NCI-H1105 (cell line): ENCODE measurements at places on chromosomes 2 and 18.

GRCh38 chr2:160257041-160257742 lies 57.1 kb upstream of the ITGB6 start:
- no peak for DNase-seq

DNA sequence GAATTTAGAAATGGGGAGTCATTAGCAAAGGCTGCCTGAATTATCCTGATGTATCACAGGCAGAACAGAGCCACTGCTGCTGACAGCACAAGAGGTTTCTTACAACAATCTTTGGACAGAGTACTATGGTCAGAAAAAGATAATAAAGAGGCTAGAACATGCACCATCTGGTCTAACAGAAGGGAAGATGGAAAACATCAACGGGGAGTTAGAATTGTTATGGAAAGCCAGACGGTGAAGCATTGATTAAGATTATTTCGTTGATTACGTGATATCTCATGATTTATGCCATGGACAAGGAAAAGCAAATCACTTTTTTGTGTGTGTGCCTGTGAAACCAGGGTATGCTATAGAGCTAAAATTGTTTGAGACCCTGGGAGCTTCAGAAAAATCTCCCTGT lies 409.4 kb upstream of the ETAA1 start:
- no peak for DNase-seq

DNA sequence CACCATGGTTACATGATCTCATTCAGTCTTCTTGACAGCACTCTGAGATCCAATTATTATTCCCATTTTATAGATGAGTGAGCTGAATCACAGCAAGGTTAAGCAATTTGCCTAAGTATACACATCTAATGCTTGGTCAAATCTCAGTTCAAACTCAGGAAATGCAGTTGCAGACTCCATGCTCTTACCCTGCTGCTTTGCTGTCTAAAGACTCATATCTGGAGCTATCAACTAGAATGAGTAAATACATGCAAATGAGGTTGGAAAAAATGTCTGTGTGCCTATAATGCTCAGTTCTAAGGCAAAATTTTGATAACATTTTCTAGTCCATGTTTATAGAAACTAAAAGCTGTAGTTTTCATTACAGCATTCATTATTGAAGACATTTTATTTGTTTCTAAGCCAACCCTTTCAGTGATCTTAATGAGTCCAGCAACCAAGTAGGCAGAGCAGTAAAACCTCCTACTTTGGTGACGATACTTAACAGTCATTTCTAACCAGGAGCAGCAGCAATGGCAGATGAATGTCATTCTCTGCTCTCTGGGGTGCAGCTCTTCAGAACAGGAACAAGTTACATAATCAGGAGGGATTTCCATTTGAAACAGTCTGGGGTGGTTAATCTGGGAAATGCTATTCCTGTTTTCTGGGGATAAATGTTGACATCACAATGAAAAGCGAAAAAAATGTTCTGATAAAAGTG lies 396.8 kb upstream of the UBE2E3 start:
- DNase-seq, result no peak

DNA sequence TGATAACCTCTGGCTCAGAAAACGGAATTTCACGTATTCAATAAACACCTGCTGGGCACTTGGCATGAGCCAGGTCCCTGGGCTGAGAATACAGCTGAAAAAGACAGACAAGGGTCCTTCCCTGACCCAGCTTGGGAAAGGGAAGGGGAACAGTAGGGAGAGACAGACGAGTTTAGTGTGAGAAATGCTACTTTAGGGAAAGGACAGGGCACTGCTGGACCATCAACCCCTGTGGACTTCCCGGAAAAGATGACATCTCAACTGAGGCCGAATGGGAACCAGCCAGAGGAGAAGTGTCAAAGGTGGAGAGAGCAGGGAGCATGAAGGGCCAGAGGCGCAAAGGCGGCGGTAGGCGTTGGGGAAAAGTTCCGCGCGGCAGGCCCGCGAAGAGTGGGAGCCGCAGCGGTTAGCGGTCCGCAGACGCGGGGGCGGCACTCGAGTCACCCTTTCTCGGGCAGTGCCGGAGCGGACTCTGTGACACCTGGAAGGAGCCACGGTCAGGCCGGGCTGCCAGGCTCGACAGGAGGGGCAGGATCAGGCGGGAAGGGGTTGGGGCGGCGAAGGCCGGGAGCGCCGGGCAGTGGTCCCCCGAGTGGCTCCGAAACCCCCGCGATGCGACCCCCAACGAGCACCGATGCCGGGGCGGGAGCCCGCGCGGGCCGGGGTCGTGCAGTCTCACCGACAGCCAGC lies 519 bp downstream of the TEX261 start:
- DNase-seq, result no peak

GRCh38 chr18:8771930-8772329 lies 66.6 kb downstream of the MTCL1 start:
- no peak for DNase-seq

GRCh38 chr18:54157646-54158385 lies 66.7 kb downstream of the MBD2 start:
- no peak for DNase-seq

DNA sequence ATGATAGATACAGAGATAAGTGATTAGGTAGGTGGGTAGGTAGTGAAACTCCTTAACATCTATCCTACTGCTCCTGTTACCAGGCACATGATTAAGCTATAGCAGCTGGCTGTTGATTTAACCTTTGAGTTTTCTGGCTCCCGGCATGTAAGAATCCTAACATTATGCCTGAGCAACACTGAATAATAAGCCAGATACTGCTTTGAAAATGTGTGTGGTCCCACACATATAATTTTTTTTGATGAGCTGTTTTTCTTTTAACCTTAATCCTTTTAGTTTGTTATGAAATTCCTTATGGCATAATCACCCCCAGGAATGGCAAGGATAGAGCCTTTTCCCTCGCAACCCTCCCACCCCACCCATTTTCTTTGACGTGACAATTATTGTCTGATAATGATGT lies 104.2 kb upstream of the NEUROD1 start:
- DNase-seq, result no peak

DNA sequence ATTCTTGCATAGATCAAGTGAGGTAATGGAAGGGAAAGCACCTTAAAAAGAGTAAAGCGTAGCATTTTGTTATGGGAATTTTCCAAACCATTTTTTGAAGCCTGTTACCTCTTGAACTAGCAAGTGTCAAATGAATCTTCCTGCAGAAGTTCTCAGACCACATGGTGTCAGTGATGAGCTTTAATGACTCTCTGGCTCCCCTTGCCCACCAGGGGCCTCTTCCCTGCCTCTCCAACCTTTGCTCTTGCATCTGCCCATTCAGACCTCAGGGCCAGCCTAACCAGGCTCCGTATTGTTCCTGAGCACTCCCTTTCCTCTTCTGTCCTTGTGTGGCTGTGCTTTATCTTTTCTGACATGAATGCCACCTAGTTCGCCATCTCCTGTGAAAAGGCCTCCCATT lies 155.9 kb downstream of the DIS3L2 start:
- no peak for DNase-seq

DNA sequence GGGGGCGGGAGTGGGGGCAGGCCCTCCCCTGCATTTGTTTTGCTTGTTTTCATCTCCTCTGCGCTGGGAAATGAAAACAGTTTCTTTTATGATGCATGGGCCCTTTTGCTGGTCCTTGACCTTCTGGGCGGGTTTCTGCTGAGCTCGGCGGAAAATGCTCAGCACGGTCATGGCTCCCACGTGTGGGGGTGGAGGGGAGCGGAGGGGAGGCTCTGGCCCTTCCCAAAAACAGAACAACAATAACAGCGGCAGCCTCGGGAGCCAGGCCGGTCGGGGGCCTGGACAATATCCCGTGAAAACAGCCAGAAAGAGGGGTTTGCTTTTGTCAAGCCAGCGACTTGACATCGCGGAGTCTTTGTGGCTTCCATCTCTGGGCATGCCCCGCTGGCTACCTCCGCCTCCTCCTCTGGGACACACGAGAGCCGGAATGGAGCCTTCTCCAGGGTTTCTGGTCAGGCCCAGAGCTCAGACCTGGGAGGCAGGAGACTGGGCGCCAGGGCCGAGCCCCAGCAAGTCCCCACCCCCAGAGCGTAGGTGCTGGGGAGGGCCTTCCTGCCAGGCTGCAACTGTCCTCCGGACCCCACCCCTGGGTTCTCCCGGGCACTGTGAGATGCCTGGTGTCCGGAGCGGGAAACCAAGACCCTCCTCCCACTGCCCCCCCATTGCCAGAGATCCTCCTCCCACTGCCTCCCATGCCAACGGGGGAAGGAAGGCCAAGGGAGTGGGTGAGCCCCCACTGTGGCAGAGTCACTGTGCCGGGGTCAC lies 35.9 kb upstream of the SNED1 start:
- DNase-seq, result no peak

DNA sequence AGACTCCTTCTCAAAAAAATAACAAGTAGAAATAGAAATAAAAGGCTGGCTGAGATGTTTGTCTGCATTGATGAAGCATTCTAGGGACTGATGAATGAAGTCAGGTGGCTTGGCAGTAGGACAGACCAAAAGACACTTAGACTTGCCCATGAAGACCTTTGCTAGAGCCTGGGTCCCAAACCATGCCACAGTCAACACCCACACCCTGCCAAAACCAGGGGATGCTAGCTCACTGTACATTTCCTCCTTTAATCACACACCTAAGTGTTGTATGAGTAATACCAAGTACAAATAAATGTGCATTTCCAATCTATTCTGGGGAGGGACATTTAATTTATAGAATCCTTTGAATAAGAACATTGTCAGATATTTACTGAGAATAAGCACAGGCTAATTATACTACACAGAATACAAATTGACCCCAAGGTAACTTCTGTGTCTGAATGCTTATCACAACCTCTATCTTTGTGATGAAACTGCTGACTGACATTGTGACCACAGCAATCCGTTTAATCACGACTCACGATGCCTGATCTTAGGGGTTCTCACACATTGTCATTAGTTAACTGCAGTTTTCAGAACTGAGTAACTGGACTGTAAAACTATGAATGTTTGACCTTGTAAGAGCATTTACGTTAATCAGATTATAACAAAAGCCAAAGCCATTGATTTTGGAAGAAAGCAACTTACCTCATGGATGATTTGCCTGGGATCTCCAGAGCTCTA lies 10.5 kb upstream of the NOL10 start:
- no peak for DNase-seq

- DNase-seq, result no peak
These were observed 101.5 kb downstream of the ZNF532 start for GRCh38 chr18:58966005-58966677.

DNA sequence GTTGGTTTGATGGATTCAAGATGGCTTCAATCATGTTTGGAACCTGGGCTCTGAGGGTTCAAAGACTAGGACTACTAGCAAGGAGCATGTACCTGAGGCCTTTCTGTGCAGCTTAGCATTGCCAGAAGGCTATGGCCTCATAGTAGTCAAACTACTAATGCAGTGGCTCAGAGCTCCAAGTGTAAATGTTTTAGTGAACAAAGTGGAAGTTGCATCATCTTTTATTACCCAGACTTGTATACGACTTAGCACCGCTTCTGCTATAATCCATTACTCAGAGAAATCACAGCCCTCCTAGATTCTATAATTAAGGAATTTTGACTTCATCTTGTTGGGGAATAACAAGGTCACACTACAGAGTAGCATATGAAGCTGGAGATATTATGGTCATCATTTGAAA lies 210.5 kb downstream of the ERBB4 start:
- DNase-seq, result no peak

DNA sequence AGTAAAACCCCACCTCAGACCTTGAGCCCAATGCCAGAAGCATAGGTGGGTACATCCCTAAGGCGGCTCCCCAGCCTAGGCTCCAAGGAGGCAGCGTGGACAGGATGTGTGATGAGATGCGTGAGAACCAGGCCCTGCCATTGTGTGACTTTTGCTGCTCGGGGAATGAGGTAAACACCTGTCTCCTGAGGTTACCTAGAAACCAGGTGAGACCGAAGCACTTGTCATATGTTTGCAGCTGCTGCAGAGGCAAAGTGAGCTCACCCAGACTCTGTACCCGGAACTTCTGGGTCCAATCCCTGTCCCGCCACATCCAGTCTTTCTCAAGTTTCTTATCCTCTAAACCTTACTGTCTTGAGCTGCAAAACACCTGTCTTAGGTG lies 3.4 kb downstream of the FBLN7 start:
- no peak for DNase-seq

DNA sequence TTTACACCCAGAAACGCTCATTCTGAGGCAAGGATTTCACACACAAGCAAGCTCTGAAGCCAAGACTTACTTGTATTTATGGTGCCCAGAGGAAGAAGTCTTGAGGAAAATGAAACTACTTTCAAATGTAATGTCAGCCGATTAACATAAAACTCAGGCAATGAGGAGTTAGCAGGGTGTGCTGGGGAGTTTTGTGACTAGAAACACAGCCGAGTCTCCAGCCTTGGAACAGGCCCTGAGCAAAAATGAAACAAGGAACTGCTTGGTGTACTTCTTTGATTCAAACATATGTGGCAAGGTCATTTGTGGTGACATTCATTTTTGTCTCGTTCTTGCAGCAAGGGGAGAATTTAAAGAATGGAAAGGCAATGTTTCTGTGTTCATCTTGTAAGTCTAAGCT lies 4.5 kb downstream of the DYTN start:
- DNase-seq, result no peak

DNA sequence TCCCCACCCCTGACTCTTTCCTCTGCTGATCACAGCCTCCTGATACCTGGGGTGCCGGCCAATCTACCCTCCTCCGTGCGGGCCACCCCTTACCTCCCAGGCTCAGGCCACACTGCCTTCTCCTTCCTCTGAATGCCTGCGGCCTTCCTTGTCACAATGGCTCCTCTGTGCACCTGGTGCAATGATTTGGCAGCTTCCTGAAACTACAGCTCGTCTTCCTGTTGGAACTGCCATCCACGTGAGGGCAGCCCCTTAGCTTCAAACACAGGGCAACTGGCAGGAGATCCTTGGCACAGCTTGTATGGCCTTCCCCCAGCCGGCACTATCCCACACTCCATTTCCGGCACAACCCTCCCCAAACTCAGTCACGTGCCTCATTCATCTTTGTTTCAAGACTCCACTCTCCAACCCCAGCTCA lies 69.0 kb downstream of the STPG4 start:
- DNase-seq, result no peak

DNA sequence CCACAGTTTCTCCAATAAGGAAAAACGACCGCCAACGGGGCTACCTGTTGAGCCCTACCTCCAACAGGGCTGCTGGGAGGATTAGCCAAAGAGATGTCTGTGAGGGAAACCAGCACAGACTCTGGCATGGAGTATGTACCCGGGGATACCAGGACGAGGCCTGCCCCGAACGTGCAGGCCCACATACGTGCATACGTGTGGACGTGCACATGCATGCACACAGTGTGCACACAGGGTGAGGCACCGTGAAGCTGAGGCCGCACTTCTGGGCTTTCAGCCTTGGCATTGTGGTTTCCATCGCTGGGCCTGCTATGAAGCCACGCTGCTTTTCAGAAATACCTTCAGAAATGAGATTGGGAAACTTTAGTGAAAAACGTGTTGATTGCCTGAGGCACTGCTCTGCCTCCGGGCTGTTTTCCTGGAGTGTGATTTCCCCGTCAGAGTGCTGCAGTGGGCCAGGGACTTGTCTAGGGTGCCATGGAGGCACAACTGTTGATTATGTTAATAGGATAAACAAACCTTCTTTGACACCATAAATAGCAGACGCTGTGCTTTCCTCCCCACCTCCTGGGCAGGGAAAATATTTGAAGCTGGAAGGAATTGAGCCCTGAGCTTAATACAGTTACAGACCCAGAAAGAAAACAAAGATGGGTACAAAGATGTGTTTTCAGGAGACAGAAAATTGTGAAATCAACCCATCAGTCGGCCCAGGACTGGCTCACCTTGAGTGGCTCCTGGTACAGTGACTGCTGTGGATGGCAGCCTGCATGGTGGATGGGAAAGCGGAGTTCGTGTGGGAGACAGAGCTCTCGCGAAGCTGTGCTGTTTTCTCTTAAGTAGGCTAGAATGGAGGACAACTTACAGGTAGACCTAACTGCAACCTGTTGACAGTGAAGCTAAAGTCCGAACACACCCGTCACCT lies 182.3 kb downstream of the FAM210A start:
- DNase-seq, result no peak
